Adrenal gland (tissue), 19 donors: ENCODE measurements at places on chromosomes 1 and 21. TPM values are rescaled to one million over a fixed set of nuclear protein-coding genes. Genes with fewer than 3 reads are reported as not detected.

HFM1 gene
- polyA plus RNA-seq, result 8.6 TPM

TMEM51 gene
- polyA plus RNA-seq, result 14.6 TPM

LRRC53 gene
- not detected for polyA plus RNA-seq

EPHB2 gene
- 0.67 TPM for polyA plus RNA-seq
